DMS53 (cell line): ENCODE measurements at places on chromosomes 6 and 20.
A peak's percentile ranks its signal among the peaks of the same experiment; 100 is the strongest.

GRCh38 chr20:58880994-58881752 lies 28.7 kb downstream of the GNAS start:
- DNase-seq: no peak

- no peak for DNase-seq
These were observed 33.2 kb upstream of the SLC22A23 start for GRCh38 chr6:3489961-3490624.

- DNase-seq: peak; percentile 76
These were observed 89.6 kb upstream of the NHSL1 start for GRCh38 chr6:138588805-138589434.

GRCh38 chr20:8078528-8078914 lies 53.5 kb upstream of the PLCB1 start:
- peak; percentile 55 for DNase-seq

DNA sequence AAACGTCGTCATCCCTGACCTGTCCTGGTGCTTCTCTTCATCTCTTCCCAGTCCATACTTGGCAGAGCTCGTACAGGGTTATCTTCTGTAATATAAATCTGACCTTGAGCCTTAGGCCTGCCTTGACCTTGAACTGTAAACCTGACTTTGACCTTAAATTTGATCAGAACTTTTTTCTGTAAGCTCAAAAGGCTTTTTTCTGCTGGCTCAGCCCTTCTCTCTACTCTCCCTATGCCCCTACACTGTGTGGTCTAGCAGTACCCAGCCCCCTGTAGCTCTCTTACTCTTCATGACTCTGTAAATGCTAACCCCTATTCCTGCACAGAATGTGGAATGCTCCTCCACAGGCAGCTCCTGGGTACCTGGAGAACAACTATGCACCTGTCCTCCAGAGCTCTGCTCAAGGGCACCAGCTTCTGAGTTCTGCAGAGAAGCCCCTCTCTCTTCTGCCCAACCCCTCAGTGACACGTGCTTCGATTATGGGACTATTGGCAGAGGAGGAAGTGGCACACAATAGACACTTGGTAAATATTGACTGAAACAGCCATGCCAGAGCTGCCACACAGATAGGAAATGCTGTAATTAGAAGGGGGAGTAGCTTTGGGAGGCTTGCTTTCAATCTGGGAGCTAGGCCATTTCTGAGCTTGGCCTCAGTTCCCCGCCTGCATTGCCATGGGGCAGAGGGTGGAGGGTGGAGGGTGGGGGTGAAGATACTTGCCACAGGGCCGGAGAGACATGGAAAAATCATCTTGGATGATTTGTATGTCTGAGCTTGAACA lies 15.4 kb downstream of the SNPH start:
- peak; percentile 72 for DNase-seq

DNA sequence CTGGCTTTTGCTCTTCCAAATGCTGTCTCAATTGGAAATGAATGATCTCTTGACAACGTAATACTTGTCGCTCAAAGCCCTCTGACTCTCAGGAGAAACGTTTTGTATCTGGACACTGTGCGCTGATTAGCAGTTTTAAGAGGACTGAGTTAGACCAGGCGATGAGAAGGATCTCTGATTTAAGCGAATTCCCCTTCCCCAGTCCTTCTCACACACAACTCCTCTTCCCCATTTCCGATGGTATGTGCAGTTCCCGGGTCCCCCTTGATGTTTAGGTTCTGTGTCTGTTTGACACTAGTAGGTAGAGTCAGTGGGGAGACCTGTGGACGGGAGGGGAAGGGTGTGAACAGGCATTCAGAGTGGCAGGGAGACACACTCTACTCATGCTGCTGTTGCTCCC lies 2.5 kb downstream of the ZDHHC14 start:
- DNase-seq: no peak

DNA sequence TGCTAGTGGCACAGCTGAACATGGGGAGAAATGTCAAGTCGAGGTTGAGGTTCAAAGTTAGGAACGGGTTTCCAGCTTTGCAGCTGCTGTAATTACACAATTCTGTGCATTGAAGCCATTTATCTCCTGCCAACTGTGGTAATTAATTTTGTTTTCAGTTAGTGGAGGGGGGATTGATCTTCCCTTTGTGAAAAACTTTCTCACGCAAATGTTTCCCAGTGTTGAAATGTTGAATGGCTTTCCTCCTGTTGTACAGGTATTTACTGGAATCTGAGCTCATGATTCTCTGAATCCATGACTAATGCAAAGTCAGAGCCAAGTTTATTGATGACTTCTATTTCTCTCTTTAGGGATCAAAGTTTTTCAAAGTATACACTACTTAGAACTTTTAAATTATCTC lies 198.4 kb upstream of the SLC35B3 start:
- no peak for DNase-seq
